ENCODE measurements at places on chromosomes 1 and 21.

DNA sequence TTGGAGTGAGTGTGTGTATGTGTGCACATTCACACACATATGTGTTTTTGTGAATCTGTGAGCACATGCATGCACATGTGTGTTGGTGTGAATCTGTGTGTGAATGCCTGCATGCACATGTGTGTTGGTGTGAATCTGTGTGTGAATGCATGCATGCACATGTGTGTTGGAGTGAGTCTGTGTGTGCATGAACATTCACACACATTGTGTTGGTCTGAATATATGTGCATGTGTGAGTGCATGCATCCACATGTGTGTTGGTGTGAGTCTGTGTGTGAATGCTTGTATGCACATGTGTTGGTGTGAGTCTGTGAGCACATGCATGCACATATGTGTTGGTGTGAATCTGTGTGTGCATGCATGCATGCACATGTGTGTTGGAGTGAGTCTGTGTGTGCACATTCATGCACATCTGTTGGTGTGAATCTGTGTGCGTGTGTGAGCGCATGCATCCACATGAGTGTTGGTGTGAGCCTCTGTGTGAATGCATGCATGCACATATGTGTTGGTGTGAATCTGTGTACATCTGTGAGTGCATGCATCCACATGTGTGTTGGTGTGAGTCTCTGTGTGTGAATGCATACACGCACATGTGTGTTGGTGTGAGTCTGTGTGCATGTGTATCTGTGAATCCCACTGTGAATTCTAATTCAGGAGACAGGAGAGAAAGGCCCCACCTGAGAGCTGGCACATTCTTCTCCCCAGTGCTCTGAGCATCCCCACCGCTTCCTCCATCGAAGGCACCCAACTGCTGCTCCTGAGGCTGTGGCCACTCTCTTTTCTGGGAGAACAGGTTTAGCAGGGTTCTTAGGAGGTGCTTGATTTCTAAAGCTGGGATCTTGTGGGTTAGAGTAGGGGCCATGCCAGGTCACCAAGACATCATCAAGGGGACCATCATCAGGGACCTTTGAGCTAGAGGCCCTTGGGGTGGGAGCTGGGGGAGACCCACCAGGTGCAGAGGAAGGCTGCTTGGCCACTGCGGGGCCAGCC lies 117.5 kb upstream of the ARHGEF16 start:
- DNase-seq: no peak

GRCh38 chr1:12678350-12678749 lies 34.5 kb downstream of the AADACL4 start:
- DNase-seq: no peak

DNA sequence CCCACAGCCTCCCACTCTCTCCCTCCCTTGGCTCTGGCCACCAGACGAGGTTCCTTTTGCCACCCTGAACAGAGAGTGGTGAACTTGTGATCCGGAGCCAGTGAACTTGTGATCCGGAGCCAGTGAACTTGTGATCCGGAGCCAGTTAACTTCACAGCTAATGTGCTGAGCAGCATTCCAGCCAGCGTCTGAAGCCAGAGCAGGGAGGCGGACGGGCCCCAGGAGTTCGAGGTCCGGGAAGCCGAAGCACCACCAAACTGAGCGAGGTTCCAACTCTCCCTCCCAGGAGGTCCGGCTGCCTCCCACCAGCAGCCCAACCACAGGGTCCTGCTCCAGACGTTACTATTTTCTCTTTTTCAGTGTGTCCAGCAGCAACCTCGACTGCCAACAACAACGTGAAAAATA lies 85.8 kb downstream of the SYF2 start:
- DNase-seq: no peak

- peak; percentile 99 for DNase-seq
Observed at GRCh38 chr1:96362623-96363022, 359.0 kb upstream of the PTBP2 start.

GRCh38 chr1:1920608-1921458 lies 1.8 kb upstream of the TMEM52 start:
- DNase-seq: no peak
